Left kidney (tissue), 8 donors: ENCODE measurements at places on chromosomes 1 and 21.
A peak's percentile ranks its signal among the peaks of the same experiment; 100 is the strongest.

GRCh38 chr1:203692565-203693470, 66.2 kb downstream of the ATP2B4 start:
- peak; percentile 55 for DNase-seq

DNA sequence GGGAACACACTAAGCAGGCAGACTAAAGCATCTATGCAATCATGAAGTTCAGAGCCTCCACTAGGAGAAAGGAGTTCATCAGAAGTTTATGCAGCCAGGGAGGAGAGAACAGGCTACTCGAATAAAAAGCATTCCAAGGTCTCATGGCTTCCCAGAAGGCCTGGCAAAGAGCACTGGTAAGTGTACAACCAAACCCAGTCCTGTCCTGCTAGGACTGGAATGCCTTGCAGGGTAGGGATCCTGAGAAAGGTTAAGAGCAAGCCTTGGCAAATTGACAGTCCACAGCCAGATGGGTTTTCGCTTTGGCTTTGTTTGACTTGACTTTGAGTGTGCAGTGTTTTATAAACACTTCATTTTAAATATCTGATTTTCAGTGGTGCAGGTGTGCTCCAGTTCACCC, 133.6 kb upstream of the ATP1B1 start:
- no peak for DNase-seq

GRCh38 chr21:33229784-33230544, at the start of gene IFNAR2:
Gene IFNAR2, plus strand, starts transcription at chr21:33229938. Its CDS starts 11,985 bp downstream, at chr21:33241923.
- DNase-seq = peak; percentile 62

DNA sequence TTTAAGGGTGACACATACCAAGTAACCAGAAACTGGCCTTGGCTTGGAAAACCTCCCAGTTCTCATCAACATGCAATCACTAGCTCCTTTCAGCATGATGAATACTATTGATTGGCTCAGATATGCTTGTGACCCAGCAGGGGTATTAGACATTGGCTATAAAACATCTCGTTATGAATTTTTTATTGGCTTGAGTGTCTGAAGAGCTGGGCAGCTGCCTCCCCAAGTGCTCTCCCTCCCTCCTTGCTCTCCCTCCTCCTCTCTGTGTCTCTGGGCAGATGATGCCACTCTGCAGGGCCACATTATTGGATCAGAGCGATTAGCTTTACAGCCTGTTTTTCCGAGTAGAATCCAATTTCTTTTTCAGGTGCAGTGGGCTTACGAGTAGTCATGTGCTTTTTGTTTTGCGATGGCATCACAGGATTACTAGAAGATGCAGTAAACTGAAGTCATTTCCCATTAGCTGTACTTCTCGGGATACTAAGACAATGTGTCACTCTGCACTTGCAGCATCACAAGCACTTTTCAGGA, 79.3 kb upstream of the ATF3 start:
- DNase-seq = no peak

GRCh38 chr1:162485236-162485635, 12.4 kb upstream of the UHMK1 start:
- DNase-seq = no peak

DNA sequence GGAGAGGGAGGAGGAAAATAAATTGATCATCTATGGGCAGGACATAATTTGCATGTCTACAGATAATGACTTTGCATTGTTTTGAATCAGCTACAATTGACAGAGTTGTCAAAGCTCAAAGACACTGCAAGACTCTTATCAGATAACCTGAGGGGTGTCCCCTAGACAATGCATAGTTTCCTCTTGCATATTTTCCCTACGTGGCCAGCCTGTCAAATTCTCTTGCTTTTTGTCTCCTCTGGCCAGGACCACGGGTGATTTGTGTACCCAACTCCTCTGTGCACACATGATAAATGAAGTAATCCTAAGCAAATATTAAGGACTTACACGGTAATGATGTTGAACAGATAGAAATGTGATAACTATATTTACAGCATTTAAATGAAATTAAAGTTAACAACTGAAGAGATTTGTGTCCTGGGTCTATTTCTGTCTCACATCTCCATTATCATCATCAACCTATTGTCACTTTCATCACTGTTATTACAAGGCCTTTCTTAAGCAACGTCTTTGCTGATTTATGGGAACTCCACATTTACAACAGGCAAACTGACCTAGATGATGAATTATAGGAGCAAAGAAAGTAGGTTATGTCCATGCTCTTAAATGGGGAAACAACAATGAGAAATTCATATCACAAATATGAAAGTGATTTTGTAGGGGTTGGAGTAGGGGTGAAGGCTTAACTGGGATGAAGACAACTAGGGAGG, 18.8 kb downstream of the BATF3 start:
- no peak for DNase-seq

DNA sequence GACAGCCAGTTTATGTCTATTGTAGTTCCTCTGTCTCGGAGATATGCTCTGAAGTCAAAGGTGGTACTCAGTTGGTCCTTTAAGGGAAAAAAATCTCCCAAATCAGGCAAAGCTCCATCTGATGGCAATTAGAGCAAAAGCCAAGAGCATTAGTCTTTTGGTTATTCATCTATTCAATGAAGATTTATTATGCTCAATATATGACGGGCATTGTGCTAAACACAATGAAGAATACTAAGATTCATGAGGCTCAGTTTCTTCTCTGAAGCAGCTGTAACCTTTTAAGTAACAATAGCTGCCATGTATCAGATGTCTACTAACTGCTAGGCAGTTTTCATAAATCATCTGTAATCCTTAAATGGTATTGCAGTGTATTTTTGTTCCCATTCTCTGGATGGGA, 47.6 kb upstream of the MROH9 start:
- no peak for DNase-seq

DNA sequence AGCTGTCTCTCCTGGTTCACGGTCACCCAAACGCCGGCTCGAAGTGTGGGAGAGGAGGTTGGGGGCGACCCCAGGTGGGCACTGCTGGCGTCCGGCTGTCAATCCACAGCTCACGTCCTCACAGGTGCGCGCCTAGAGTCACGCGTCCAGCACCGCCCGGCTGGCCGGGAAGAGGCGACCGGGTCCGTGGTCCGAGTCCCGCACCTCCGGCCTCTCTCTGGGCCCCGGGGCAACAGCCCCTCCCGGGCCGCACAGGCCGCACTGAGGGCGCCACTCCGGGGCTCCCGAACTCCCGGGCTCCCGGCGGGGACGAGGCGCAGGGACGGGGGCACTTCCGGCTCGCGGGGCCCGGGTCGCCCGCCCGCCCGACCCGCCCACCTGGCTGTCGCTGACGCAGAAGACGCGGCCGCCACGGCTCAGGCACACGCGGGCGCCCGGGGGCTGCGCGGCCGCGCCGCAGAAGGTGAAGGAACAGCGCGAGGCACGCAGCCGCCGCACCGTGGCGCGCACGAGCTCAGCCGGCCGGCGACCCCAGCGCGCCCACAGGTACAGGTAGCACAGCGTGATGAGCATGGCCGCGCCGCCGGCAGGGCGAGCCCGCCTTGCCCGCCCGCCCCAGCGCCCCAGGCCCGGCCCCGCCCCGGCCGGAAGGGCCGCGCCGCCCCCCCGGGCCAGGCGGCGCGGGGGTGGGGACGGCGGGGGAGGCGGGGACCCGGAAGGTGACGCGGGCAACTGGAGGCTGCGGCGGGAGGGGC, at the start of gene HLCS:
HLCS (minus strand) TSS at position 604 of the 755 bp plus-strand sequence; CDS start at position 573, 31 bp downstream.
- no peak for DNase-seq

- no peak for DNase-seq
Measured at GRCh38 chr1:240344918-240345317, 253.2 kb downstream of the FMN2 start.

- DNase-seq = no peak
Measured at GRCh38 chr1:37476087-37476452, 1.7 kb downstream of the ZC3H12A start.

DNA sequence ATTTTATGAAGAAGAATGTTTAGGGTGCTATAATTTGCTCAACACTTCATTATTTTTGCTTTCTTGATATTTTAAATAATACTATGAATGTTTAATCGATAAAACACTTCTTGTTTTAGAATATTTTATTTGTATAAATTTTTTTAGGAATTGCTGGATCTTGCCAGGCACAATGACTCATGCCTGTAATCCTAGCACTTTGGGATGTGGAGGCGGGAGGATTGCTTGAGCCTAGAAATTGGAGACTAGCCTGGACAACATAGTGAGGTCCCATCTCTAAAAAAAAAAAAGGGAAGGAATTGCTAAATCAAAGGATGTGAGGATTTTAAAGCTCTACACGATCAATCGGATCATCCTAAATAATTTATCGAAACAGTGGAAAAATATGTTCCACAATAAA, 17.6 kb downstream of the RNF11 start:
- no peak for DNase-seq

DNA sequence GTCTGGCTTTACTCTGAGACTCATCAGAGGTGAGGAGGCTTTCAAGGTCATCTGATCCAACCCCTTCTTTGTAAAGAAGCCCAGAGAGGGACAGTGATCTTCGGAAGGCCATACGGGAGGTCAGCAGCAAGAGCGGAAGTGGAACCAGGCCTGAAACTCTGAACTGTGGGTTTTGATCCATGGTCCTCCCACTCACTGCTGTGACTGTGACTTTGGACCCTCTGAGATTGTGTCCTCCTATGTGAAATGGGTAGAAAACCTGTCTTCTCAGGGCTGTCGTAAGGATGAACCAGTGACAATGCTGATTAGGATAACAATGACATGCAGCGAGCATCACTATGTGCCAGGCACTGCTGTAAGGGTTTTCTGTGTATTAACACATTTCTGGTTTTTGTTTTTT, 9.8 kb upstream of the DDOST start:
- no peak for DNase-seq

GRCh38 chr1:83701355-83701754, 297.6 kb downstream of the TTLL7 start:
- DNase-seq = no peak

GRCh38 chr1:61378494-61379180, 296.3 kb downstream of the NFIA start:
- DNase-seq = no peak

GRCh38 chr1:175376194-175376593, 183.6 kb upstream of the KIAA0040 start:
- DNase-seq = no peak

- no peak for DNase-seq
Measured at GRCh38 chr1:40676501-40676900, 11.0 kb upstream of the RIMS3 start.

DNA sequence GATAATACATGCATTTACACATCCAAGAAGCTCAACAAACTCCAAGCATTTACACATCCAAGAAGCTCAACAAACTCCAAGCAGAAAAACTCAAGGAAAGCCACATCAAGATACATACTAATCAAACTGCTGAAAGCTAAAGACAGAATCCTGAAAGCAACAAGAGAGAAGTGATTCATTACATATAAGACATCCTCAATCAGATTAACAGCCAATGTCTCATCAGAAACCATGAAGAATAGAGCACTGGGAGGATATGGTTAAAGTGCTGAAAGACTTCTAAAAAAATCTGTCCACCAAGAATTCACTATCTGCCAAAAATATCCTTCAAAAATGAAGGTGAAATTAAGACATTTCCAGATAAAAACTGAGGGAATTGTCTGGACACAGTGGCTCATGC, 45.7 kb upstream of the BATF3 start:
- no peak for DNase-seq

DNA sequence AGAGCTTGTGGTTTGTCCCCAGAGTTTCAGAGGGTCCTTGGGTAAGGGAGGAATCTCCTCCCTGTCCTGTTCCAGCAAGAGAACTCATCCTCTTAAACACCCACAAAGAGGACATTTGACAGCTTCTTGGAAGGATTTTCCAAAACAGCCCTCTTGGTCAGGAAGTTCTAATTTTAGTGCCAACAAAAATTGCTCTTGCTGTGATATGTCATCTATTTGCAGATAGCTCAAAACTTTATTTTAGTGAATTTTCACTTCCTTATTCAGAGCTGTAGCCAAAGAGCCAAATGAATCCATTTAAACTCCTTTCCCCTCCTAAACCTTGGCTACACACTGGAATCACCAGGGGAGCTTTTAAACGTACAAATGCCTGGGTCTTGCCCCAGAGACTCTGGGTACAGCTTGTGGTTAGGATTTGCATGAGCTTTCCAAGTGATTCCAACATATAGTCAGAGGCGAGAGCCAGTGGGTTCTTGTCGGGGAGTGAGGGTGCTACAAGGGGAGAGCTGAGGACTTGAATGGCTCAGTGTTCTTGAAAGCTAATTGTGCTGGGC, 11.8 kb upstream of the RASSF5 start:
- no peak for DNase-seq

DNA sequence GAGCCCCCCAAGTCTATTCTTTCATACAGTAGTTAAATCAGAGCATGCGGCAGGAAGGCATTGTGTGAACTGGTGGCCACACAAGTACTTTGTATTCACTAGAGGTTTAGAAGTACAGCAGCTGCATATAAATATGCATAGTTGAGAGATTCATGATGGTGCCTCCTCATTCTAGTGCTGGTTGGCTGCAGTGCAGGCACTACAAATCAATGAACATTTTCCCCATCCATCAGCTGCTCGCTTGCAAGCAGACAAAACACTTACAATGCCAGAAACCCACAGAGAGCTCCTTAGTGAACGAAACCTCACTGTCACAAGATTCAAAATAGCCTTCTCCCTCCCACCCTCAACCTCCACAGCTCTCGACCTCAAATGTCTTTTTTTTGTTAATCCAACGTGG, 726.2 kb downstream of the USP25 start:
- DNase-seq = no peak

GRCh38 chr1:7454895-7455784, 316.0 kb upstream of the VAMP3 start:
- DNase-seq = no peak
